ENCODE measurements at places on chromosomes 11 and 22.

GRCh38 chr11:103007521-103007920 is 52.0 kb upstream of the MMP13 start:
- H3K4me3 ChIP-seq: no peak overlapping the region
- no peaks in the 10 kb centered on the region for H3K27me3 ChIP-seq
- H3K27ac ChIP-seq: peak overlapping the region; percentile 33
- DNase-seq: peak; percentile 75
- no peaks in the 10 kb centered on the region for H3K36me3 ChIP-seq

DNA sequence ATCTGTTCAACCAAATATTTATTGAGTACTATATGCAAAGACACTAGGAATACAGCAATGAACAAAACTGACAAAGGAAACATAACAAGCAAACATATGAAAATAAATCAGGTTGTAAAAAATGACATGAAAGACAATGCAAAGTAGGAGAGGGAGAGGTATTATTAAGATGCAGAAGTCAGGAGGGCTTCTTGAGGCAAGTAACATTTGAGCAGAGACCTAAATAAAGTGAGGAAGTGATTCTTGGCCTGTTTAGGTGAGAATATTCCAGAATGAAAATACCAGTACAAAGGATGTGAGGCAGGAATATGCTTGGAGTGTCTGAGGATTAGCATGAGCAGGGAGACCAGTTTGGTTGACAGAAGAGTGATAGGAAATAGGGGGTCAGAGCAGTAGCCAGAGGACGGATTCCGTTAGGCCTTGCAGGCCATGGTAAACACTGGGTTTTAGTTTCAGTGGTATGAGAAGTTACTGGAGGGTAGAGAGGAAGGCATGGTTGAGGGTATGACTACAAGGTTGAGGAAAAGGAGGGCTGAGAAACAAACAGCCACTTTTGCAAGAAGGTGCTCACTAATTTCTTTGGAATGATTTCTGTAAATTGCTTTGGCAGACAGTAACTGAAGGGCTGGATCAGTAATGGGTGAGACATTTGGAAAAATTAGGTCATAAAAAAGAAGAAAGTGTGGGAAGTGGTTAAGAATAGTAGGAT is 191.9 kb downstream of the SWAP70 start:
- H3K4me3 ChIP-seq: no peak overlapping the region
- H3K36me3 ChIP-seq: peaks cover 9% of the 10 kb centered on the region
- H3K4me1 ChIP-seq: peaks cover 75% of the 10 kb centered on the region
- no peaks in the 10 kb centered on the region for H3K27me3 ChIP-seq
- peak; percentile 89 for DNase-seq
- peak overlapping the region; percentile 97 for H3K27ac ChIP-seq

GRCh38 chr11:13140028-13140870 is 131.1 kb downstream of the RASSF10 start:
- DNase-seq: peak; percentile 60
- no peaks in the 10 kb centered on the region for H3K27me3 ChIP-seq
- H3K27ac ChIP-seq: no peak overlapping the region
- no peaks in the 10 kb centered on the region for H3K36me3 ChIP-seq
- H3K4me3 ChIP-seq: no peak overlapping the region

GRCh38 chr11:73838443-73839122 is 38.1 kb downstream of the COA4 start:
- H3K27me3 ChIP-seq: no peaks in the 10 kb centered on the region
- no peak overlapping the region for H3K4me3 ChIP-seq
- H3K36me3 ChIP-seq: no peaks in the 10 kb centered on the region
- H3K27ac ChIP-seq: no peak overlapping the region
- peaks cover 8% of the 10 kb centered on the region for H3K4me1 ChIP-seq

GRCh38 chr11:80980227-80980626 is 1539.4 kb upstream of the TENM4 start:
- peak; percentile 72 for DNase-seq
- 0 out of 2 replicates have a peak, but pooled peaks cover 9% of the 10 kb centered on the region for H3K4me1 ChIP-seq
- H3K4me3 ChIP-seq: no peak overlapping the region
- H3K36me3 ChIP-seq: no peaks in the 10 kb centered on the region
- H3K27me3 ChIP-seq: no peaks in the 10 kb centered on the region
- no peak overlapping the region for H3K27ac ChIP-seq

DNA sequence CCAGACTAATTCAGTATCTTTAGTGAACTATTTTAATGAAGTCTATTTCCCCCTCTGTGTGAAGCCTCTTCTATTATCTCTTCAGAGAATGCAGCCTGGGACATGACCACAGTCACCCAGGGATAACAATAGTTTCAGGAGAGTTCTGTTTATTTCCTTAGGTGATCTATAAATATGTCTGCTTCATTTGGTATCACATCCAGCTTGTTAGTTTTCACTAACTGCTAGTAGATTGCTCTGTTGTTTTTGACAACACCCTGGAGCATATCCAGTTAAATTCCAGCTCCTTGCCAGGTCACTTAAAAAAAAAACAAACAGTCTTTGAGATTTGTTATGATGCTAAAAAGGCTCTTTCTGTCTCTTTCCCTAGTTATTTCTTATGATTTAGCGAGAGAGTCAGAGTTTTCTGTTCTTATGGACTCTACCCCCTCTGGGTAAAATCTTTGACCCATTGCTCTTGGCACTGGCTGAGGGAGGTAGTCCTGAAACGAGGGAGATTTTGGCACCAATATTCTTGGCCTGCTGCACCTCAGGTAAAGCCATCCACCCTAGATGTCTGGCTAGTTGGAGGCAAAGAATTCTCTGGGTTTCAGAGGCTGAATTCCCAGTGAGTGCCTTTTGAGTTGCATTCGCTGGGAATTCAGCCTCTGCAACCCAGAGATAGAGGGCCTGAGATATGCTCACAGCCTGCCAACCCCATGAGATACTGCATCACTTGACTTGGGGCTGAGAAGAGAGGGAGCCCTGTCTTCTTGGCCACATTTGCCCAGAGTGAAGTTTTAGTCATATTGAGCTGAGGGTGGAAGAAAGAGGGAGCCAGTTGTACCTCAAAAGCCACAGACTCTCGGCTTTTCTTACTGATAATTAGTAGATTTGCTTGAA is 159.1 kb downstream of the PGR start:
- H3K27me3 ChIP-seq: no peaks in the 10 kb centered on the region
- no peak overlapping the region for H3K27ac ChIP-seq
- no peak overlapping the region for H3K4me3 ChIP-seq
- H3K36me3 ChIP-seq: no peaks in the 10 kb centered on the region
- DNase-seq: no peak
- no peaks in the 10 kb centered on the region for H3K4me1 ChIP-seq

DNA sequence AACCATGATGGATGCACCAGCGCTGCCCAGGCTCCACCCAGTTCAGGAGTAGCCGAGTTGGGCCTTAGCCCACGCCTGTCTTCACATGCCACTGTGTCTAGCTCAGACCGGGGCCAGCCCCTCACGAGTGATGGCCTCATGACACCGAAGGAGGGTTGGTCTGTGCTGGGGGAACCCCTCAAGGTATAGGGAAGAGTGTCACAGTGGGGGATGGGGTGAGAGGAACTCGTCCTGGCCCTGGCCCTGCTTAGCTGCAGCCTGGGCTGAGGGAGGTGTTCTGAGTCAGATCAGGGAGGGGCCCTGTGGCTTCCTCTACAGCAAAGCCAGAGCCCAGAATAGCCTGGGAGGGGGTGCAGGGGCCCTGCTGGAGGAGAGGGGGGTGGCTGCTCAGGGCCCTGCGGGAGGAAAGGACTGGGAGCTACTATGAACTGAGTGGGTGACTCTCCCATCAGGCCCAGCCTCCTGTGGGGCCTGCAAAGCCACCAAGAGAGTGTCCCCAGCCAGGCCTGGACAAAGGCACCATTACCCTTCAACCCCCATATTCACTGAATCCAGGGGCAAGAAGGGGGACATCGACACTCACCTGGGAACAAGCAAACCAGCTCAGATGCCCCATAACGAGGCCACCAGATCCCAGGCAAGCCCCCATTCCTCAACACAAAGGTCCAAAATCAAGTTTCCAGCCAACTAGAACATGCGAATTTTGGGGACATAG is 41.2 kb downstream of the IGLL5 start:
- peak; percentile 80 for DNase-seq
- H3K4me1 ChIP-seq: peaks cover 11% of the 10 kb centered on the region
- H3K27me3 ChIP-seq: no peaks in the 10 kb centered on the region
- no peaks in the 10 kb centered on the region for H3K36me3 ChIP-seq
- no peak overlapping the region for H3K4me3 ChIP-seq

DNA sequence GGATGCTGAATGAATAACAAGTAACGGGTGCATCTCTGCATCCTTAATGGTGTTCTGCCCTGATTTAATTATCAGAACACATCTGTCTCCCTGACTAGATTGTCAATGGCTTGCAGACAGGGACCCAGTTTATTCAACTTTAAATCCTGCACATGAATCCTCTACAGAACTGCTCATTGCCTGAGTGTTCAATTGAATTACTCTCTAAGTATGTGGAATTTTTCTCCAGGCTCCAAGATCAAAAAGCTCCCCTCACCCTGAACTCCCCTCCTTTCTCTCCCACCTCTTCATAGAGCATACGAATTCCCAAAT is 11.8 kb downstream of the MB start:
- H3K4me3 ChIP-seq: no peak overlapping the region
- peaks cover 7% of the 10 kb centered on the region for H3K27me3 ChIP-seq
- H3K36me3 ChIP-seq: no peaks in the 10 kb centered on the region
- H3K27ac ChIP-seq: no peak overlapping the region
- no peaks in the 10 kb centered on the region for H3K4me1 ChIP-seq

DNA sequence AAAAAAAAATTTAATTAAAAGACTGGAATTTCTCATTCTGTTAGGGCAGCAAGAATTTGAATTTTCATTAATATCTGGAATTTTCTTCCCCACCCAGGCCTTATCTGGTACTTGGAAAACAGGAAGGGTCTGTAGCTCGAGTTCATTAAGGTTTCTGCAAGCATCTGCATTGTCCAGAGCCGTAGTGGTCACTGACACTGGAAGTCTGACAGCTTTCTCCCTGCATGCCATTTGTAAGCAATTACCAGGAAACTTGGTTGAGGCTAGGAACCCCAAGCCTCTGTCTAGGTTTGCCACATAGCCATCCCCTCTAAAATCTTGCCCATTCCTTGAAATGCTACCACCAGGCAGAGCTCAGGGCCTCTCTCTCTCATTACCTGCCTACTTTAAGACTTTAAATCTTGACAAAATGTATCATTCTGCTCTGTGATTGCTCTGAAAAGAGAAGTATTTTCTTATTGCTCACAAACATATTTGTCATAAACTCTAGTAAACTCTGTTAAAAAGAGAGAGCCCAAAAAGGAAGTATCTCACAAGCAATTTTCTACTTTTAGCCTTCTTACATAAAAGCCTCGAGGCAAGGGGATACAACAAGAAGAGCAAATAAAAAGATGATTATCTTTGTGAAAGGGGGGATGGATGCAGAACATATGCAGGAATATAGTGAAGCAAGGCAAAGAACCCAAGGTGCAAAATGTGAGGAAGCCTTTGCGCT is 5.5 kb upstream of the PGM2L1 start:
- no peak overlapping the region for H3K27ac ChIP-seq
- no peak overlapping the region for H3K4me3 ChIP-seq
- no peaks in the 10 kb centered on the region for H3K4me1 ChIP-seq
- no peaks in the 10 kb centered on the region for H3K27me3 ChIP-seq
- no peak for DNase-seq
- no peaks in the 10 kb centered on the region for H3K36me3 ChIP-seq

DNA sequence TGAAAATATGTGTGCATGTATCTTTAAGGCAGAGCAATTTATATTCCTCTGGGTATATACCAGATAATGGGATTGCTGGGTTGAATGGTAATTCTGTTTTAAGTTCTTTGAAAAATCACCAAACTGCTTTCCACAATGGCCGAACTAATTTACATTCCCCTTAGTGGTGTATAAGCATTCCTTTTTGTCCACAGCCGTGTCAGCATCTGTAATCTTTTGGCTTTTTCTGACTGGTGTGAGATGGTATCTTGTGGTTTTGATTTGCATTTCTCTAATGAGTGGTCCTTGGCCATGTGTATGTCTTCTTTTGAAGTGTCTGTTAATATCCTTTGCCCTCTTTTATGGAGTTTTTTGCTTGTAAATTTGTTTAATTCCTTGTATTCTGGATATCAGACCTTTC is 24.3 kb downstream of the CCDC15 start:
- no peak overlapping the region for H3K27ac ChIP-seq
- no peak for DNase-seq
- H3K4me3 ChIP-seq: no peak overlapping the region
- H3K36me3 ChIP-seq: no peaks in the 10 kb centered on the region

GRCh38 chr22:40251106-40251505 is 73.4 kb downstream of the TNRC6B start:
- peaks cover 8% of the 10 kb centered on the region for H3K4me1 ChIP-seq
- no peaks in the 10 kb centered on the region for H3K27me3 ChIP-seq
- H3K4me3 ChIP-seq: no peak overlapping the region
- no peak overlapping the region for H3K27ac ChIP-seq

- peaks cover 6% of the 10 kb centered on the region for H3K4me1 ChIP-seq
- no peak for DNase-seq
- H3K27me3 ChIP-seq: no peaks in the 10 kb centered on the region
- no peaks in the 10 kb centered on the region for H3K36me3 ChIP-seq
- H3K4me3 ChIP-seq: no peak overlapping the region
Observed at GRCh38 chr11:132957881-132958280, 574.4 kb downstream of the OPCML start.

DNA sequence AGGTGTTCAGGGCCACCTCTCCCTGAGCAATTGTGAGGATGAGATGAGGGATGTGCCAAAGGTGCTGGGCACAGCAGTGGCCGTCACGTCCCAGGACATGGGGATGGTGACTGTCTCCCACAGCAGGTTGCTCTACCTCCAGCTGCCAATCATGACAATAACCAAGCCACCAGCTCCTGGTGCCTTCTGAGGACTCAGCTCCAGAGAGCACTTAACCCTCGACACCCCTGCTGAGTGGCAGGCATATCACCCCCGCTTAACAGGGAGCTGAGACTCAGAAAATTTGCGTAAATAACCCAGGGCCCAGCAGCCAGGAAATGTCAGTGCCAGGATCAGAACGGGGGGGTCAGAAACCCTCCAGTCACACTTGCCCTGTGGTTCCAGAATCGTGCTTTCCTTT is 8.4 kb upstream of the PNPLA5 start:
- H3K4me3 ChIP-seq: no peak overlapping the region
- H3K4me1 ChIP-seq: peaks cover 6% of the 10 kb centered on the region
- H3K27ac ChIP-seq: no peak overlapping the region
- H3K36me3 ChIP-seq: no peaks in the 10 kb centered on the region
- no peaks in the 10 kb centered on the region for H3K27me3 ChIP-seq
- DNase-seq: no peak

DNA sequence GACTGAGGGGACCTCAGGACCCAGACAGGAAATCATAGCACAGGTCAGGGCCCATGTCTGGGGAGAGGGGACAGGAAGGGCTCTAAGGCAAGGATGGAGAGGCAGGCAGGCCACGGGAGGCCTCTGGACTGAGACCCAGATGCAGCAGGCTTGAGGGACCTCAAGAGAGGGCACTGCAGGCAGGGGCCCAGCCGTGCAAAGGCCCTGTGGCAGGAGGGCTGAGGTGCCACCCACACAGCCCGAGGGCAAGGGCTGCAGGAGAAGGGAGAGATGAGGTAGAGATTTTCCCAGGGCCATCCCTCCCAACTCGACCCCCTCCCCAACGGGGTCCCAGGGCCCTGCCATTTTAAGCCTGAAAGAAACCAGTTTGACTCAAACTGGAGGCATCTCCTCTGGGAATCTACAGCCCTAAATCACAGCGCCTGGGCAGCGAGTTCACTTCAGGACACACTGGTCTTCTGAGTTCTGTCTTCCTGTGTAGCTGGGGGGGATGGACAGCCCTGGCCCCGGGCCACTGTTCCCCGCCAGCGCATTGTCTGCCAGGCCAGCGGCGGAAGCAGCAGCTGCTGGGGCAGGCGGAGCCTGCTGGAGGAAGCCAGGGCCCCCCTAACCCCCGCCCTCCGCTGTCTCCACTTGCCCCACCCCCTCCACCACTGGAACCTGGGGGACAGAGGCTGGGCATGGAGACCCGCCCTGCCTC is 20.3 kb upstream of the WNT7B start:
- H3K36me3 ChIP-seq: no peaks in the 10 kb centered on the region
- peak; percentile 97 for DNase-seq

- DNase-seq: no peak
- H3K36me3 ChIP-seq: no peaks in the 10 kb centered on the region
- H3K4me3 ChIP-seq: no peak overlapping the region
- H3K27me3 ChIP-seq: peaks cover 30% of the 10 kb centered on the region
- no peak overlapping the region for H3K27ac ChIP-seq
- H3K4me1 ChIP-seq: 0 out of 2 replicates have a peak, but pooled peaks cover 4% of the 10 kb centered on the region
Observed at GRCh38 chr11:33980897-33981296, 70.6 kb upstream of the CAPRIN1 start.
